Stimulated activated CD4-positive, alpha-beta T cell treated with anti-CD3 and anti-CD28 coated beads, TNF-alpha, amount 100 ng/mL, for 1 hour (primary cell): ENCODE measurements at places on chromosomes 2 and 18.

DNA sequence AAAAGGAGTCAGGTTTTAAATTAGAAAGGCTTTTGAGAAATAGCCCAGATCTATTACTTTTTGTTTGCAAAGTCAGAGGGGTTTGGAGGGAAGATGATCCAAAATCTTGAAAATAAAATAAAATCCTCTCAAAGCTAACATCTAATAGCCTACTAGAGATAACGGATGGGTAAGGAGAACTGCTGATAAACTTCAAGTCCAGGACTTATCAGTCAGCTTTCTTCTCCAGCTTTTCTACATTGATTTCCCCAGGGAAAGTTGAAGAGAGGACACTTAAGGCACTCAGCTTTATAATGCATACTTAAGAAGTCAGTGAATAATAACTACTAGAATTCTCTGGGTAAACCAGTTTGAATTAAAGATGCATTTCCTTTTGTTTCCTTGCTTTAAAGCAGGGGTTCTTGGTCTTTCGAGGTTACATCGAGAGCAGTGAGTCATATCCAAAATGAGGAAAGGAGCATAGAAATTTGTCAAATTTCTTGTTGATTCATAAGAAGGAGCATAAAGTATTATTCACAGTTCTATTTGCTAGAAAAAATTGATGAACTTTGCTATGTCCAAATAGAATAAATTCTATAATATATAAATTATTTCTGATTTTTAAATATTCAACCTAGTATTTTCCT lies 43.2 kb upstream of the ITPRID2 start:
- no peak for DNase-seq

GRCh38 chr18:79944126-79944731 lies 7.2 kb downstream of the SLC66A2 start:
- DNase-seq: no peak

GRCh38 chr2:144519597-144519933 lies 354 bp downstream of the ZEB2 start:
- DNase-seq: no peak

- DNase-seq: no peak
These were observed 81.2 kb downstream of the EIPR1 start for GRCh38 chr2:3296182-3296972.

DNA sequence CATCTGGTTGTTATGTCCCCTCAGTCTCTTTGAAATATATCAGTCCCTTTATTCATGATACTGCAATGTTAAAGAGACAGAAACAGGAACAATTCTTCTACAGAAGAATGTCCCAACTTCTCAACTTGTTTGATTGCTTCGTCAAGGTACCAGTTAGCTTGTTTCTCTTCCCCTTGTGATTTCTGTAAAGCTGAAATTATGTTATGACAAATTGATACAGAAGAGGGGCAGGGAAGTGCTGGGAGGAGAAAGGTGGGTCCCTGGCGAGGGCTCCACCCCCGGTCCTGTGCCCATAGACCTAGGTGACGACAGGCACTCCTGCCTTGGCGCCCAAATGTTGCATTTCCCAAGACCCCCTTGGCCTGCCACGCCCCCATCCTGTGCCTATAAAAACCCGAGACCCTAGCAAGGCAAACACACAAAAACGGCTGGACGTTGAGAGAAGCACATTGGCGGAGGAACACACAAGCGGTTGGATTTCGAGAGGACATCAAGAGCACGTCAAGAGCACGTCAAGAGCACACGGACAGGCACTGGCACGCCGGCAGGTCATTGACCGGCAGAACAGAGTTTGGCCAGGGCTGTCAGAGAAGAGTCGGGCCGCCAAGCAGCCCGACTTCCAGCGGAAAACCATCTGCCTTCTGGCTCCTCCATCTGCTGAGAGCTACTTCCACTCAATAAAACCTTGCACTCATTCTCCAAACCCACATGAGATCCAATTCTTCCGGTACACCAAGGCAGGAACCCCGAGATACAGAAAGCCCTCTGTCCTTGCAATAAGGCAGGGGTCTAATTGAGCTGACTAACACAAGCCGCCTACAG lies 11.5 kb upstream of the RTN4 start:
- DNase-seq: no peak

DNA sequence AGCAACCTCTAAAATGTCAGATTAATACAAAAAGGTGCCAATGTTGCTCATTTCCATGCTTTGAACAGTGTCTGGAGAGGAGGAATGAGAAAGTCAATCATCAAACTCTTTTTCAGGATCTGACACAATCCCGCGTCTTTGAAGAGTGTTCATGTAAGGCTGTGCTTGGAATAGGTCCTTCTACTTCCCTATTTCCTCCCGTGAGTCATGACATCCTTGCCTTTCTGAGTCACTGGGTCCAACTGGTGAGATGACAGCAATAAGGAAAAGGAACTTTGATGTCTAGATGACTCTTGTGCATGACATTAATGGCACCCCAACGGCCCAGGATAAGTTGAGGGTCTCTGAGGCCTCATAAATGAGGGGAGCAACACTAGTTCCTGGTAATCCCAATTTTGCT lies 109.0 kb upstream of the CELF4 start:
- no peak for DNase-seq

GRCh38 chr2:142944721-142945120 lies 67.3 kb downstream of the KYNU start:
- no peak for DNase-seq
